DMS79 (cell line): ENCODE measurements at places on chromosomes 7 and 10.

- no peak for DNase-seq
Measured at GRCh38 chr7:134593530-134594392, 44.9 kb downstream of the AKR1B15 start.

GRCh38 chr10:94777886-94778458, 15.5 kb downstream of the CYP2C19 start:
- DNase-seq, result no peak

- DNase-seq, result no peak
Measured at GRCh38 chr10:59702347-59702746, 7.3 kb downstream of the SLC16A9 start.

- DNase-seq, result peak; percentile 33
Measured at GRCh38 chr7:30548845-30549244, 44.2 kb upstream of the GGCT start.

GRCh38 chr7:131244259-131244852, 83.3 kb upstream of the MKLN1 start:
- no peak for DNase-seq

DNA sequence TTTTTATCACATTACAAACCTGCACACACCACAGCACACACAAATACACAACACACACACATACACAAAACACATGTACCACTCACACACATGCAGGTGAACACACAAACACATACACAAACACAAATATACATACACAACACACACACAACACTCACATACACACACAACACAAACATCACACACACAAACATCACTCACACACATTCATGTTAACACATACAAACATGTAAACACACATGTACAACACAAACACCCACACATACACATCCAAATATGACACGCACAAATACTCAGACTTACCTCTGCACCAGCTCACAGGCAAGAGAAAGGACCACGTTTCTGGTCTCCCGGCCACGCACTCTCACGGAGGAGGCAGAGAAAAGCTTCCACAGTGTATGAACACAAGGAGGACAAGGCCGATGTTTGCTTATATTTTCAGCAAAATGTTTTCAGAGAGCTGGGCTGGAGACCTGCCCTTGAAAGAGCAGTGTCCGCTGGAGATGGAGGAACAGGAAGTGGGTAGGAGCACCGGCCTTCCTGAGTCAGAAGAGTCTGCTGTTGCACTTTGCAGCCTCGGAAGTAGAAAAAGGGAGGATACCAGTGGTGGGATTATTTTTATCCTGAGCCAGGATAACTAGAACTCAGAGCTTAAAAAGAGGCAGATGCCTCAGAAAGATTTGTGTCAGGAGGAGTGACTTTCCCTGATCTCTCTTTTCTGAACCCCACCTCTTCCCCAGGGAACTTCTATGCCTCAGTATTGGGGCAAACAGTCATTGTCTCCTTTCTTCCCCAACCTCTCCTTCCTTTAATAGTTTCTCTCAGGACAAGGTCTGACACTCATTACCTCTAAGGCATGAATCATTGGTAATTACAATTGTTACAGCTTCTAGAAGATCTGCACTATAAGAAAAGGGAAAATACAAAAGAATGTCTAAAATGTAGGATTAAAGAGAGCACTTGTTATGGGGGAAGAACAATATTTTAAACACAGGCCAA, at the start of gene GIMAP6:
Gene GIMAP6 (minus strand): TSS at position 520 of the 999 bp plus-strand sequence. CDS start 2,243 bp downstream, outside the sequence.
- no peak for DNase-seq

- no peak for DNase-seq
Measured at GRCh38 chr10:51683031-51683691, 16.2 kb downstream of the CSTF2T start.

GRCh38 chr7:29113384-29114102, 32.8 kb downstream of the CPVL start:
- no peak for DNase-seq

GRCh38 chr10:99854860-99855259, 72.4 kb downstream of the ABCC2 start:
- no peak for DNase-seq

- DNase-seq, result peak; percentile 80
Measured at GRCh38 chr7:2260820-2261219, 18.8 kb downstream of the NUDT1 start.

GRCh38 chr10:112389271-112389822, 15.4 kb downstream of the ACSL5 start:
- DNase-seq, result no peak
